Activated T-helper 1 cell treated with anti-CD3 and anti-CD28 coated beads, Interleukin-2, amount 50 U/mL, for 16 hours (primary cell): ENCODE measurements at places on chromosomes 2 and 18.

GRCh38 chr2:239765911-239766310 lies 259.2 kb downstream of the NDUFA10 start:
- no peak for DNase-seq

- DNase-seq: no peak
Observed at GRCh38 chr18:37689841-37690240, 124.2 kb upstream of the CELF4 start.

- peak; percentile 62 for DNase-seq
Observed at GRCh38 chr2:230974096-230974913, 21.6 kb upstream of the SPATA3 start.

DNA sequence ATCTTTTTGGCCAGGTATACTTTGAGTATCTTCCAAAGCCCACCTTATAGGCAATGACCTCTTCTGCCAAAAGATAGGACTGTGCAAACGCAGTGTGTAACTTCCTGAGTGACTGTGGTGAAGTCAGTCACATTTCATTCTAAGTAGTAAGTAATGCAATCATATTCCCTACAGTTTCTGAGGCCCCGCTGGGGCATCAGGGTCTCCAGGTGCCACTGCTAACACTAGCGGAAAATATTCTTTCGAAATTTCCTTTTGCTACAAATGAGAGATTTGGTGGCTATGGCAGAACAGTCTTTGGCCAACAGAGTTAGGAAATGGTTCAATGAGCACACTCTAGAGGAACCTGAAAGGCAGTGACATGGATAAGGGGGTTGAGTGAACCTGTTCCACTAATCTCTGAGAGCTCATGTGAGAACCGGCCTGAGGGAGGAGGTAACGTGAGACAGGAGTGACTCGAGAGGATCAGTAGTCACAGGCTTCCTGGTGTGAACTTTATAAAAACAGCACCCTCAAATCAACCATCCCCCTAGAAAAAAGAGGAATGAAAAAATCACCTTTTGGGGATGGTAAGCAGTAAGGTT lies 102.6 kb upstream of the LPIN2 start:
- no peak for DNase-seq

GRCh38 chr2:75592888-75593287 lies 32.1 kb upstream of the EVA1A start:
- DNase-seq: no peak

GRCh38 chr2:230881840-230882239 lies 17.1 kb downstream of the ITM2C start:
- no peak for DNase-seq

- no peak for DNase-seq
Observed at GRCh38 chr2:54630858-54631497, 92.5 kb upstream of the EML6 start.

GRCh38 chr2:176455816-176456291 lies 186.6 kb downstream of the MTX2 start:
- DNase-seq: no peak

DNA sequence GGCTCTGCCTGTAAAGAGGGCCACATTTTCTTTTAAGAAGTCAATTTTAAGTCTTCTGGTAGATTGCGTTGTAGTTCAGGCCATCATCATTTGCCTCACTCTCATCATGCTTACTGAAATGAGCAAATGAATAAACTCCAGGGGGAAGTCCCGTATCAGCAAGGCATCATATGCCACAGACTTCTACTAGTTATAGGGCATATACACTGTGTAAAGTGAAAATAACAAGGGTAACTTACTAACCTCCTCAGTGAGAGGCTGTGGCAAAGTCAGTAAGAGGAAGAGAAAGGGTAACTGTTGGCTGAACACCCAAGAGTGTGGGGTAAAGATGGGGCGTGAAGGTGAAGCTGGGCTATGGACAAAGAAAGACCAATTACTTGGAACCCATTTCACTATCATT lies 456.2 kb downstream of the SPAG16 start:
- no peak for DNase-seq

DNA sequence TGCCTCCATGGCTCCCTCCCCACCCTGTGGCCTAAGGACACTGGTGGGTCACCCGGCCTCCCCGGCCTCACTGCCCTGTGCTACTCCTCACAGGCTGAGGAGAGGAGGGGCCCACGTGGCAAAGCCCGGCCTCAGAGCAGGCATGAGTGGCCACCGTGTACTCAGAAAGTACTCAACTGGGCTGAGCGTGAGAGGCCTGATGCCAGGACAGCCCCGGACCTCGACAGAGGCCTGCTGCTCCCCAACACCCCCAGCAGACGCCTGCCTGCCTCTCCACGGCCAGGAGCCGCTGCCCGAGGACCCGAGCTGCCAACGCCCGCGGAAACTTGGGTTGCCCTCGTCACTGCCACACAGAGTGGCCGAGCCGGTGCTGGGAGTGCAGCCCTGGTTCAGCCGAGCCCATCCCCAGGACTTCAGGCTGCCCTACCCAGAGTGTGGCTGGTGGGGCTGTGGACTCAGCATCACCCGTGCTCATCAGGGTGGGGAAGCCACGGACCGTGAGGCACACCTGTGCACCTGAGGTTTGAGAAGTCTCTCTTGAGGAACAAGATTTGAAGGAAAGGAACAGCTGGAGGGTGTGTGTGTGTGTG lies 59.3 kb downstream of the CENPO start:
- DNase-seq: no peak

GRCh38 chr18:22844190-22844589 lies 88.9 kb upstream of the RBBP8 start:
- no peak for DNase-seq

- DNase-seq: no peak
Observed at GRCh38 chr2:182666674-182667314, 49.3 kb upstream of the DNAJC10 start.

DNA sequence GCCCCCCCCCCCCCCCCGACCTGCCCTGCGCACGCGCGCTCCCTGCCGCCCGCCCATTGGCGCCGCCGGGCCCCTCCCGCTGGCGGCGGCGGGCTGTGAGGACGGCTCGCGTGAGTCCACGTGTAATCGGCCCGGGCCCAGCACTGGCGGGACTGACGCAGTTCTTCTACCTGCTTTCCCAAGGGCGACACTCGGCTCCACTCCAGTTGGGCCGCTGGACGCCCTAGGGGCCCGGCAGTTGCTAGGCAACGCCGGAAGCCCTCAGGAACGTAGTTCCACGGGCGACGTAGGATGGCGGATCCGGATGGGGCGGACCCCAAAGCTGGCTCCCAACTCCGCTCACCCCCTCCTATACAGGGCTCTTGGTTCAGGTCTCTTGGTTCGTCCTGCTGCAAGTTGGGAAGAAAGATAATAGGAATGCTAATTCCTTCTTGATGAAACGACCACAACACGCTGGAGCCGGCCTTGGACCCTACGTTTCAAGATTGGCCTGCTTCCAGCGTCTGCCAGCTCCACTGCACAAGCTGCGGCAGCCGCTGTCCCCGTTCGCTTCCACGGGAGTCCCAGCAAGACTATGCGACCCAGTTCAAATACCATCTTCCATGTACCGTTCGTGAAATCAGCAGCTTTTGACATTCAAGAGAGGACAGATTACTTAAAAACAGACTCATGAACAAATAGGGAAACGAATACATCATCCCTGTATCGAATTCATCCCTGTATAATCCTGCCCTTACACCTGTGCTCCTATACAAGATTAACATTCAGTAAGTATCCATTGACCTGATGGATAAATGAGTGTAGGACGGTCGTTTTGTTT lies 415 bp upstream of the MCFD2 start:
- DNase-seq: peak; percentile 51

- no peak for DNase-seq
Observed at GRCh38 chr2:42872721-42873120, 80.3 kb upstream of the HAAO start.

GRCh38 chr18:74277296-74277695 lies 14.5 kb downstream of the CYB5A start:
- no peak for DNase-seq

DNA sequence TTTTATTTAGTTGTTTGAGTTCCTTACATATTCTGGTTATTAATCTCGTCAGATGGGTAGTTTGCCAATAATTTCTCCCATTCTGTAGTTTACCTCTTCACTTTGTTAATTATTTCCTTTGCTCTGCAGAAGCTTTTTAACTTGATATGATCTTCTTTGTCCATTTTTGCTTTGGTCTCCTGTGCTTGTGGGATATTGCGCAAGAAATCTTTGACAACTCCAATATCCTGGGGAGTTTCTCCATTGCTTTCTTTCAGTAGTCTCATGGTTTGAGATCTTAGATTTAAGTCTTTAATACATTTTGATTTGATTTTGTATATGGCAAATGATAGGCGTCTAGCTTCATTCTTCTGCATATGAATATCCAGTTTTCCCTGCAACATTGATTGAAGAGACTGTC lies 389.2 kb downstream of the LRP1B start:
- no peak for DNase-seq
